HuH-7.5 (cell line): ENCODE measurements at places on chromosomes 16 and 17.

- DNase-seq: no peak
Observed at GRCh38 chr16:85350973-85351372, 238.7 kb upstream of the CIBAR2 start.

GRCh38 chr17:50603340-50603739, 31.3 kb upstream of the ABCC3 start:
- peak; percentile 80 for DNase-seq

DNA sequence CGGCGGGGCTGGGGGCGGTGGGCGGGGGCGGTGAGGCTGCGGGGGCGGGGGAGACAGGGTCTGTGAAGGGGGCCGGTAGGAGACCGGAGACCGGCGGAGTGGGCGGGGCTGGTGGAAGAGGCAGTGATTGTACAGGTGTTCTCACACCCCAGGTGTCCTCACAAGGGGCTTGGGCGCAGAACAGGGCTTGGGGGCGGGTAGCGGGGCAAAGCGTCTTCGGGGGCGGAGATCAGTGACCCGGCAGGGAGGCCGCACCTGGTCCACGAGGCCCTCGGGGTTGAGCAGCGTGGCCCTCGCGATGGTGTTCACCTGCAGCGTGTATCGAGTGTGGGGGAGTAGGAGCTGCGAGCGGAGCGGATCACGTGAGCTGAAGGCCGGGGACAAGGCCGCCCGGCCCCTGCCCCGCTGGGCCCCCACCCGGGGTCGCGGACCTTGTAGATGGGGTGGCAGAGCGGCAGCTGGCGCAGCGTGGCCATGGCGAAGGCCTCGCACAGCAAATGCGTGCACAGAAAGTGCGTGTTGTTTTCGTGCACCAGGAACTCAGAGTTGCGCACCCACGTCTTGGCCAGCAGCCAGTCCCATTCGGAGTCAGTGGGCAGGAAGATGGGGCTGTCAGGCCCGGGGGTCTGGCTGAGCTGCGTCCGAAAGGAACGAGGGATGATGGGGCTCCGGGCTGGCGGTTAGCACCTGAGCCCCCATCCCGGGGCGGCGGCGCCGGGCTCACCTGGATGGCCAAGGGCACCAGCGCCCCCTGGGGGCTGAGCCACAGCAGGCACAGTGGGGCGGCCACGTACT, 8.5 kb downstream of the ALOXE3 start:
- DNase-seq: peak; percentile 73

DNA sequence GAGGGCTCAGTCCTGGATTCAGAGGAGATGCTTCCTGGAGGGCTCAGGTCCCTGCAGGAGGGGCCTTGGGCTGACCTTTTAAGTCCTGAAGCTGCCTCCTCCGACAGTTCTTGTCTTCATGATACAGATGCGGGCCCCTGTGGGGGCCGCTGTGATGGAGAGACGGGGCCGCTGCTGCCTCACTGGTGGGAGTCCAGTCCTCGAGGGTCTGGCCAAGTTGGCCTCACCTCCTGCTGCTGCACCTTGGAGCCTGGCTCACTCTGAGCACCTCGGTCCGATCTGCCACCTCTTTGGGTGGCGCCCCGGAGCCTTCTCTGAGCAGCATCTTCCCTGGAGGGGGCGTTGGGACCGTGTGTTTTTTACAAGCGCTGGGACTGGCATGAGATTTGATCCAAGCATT, 79.1 kb downstream of the KLHDC4 start:
- DNase-seq: no peak

DNA sequence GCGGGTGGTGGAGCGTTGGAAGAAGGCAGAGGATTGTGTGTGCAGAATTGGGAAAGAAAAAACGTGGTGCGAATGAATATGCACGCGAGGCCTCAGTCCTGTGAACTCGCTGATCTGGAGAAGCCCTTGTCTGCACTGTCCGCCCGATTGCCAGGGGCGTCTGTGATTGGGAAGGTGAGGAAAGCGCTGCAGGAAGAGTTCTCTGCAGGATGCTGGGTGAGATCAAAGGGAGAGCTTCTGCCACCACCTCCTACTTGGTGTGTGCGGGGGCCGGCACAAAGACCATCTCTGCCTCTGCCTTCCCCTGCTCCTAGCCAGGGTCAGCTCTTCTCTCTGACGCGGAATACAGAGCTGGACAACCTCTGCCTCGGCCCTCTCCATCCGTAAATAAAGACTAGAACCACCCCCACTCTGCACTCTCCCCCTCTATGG, 841 bp upstream of the RAB5C start:
- no peak for DNase-seq

DNA sequence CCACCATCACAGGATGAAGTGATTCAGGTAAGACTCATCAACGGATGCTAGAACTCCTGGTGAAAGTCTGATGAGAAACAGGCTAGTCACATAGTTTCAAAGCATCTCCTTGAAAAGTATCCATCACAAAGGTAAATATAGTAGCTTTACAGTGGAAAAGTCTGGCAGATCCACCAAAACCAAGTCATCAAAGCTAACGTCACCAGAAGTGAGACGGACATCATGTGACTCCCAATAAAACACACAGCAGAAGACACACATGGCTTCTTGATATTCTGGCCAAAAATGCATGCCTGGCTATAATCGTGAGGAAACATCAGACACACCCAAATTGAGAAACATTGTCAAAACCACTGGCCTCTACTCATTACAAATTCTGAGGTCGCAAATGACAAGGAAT, 17.9 kb upstream of the TRPV3 start:
- DNase-seq: no peak

DNA sequence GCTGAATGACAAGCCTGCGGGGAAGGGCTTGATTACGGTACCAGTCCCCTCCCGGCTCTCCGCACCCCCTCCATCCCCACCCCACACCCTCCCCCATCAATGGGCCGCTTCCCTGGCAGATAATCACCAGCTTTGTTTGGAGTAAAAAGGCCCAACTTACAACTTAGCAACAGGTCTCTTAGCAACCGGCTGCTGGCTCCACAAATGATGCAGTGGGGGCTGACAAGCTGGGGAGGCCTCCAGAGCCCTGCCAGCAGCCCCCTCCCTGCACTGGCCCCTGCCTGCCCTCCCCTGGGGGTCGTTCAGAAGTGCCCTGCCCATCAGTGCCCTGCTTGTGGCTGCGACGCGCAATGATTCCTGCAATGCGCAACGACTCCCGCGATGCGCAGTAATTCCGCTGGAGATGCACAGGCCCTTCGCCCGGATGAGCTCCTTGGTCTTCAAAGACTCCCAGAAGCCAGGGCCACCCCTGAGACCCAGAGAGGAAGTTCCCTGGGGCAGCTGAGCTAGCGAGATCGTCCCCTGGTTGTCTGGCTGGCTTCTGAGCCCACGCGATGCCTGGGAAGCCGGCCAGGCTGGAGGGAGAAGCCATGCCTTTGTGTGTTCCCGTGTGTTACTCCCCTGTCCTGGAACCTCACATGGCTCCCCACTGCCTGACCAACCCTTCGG, 23.3 kb downstream of the CPNE2 start:
- DNase-seq: no peak

DNA sequence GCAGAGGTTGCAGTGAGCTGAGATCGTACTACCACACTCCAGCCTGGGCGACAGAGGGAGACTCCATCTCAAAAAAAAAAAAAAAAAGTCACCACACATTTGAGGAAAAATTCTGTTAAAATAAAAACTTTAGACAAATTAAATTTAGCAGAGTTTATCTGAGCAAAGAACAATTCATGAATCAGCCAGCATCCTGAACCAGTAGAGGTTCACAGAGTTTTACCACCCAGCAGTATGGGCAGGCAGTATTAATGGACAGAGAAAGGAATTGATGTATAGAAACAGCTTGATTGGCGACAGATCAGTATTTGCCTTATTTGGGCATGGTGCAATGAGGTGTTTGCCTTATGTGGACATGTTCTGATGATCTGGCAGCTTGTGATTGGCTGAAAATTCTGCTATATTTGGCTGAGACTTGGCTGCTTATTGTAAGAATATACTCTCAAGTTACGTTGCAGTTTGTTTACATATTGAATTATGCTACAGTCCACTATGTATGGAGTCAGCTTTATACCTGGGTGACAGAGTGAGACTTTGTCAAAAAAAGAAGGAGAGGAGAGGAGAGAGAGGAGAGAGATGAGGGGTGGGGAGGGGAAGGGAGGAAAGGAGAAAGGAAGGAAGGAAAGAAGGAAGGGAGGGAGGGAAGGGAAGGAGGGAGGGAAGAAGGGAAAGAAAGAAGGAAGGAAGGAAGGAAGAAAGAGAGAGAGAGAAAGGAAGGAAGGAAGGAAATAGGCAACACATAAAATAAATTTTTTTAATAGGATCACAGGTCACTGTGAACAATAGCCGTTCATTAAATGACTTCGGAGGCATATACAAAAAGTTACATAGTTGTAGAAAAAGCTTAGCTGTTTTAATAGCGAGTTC, 14.6 kb downstream of the ABCC3 start:
- DNase-seq: no peak
